ENCODE measurements at places on chromosomes 3 and 15.

DNA sequence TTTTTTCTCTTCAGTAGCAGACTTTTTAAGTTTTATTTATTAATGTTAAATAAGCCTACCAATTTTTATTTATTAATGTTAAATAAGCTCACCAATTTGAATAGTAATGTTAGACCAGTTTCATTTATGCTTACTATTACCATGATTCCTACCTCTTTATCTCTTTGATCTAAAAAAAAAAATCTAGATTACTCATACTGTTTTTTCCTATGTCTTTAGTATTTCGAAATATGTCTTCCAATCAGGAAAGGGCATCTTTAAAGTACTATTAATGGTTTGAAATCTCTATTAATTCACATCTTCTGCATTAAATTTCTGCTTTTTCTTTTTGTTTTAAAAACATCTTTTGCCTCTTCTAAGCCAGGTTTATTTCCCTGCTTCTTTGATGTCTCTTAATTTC lies 27.5 kb upstream of the MAPKBP1 start:
- no peak for DNase-seq

- DNase-seq, result no peak
Observed at GRCh38 chr3:24645047-24645446, 150.4 kb upstream of the THRB start.

DNA sequence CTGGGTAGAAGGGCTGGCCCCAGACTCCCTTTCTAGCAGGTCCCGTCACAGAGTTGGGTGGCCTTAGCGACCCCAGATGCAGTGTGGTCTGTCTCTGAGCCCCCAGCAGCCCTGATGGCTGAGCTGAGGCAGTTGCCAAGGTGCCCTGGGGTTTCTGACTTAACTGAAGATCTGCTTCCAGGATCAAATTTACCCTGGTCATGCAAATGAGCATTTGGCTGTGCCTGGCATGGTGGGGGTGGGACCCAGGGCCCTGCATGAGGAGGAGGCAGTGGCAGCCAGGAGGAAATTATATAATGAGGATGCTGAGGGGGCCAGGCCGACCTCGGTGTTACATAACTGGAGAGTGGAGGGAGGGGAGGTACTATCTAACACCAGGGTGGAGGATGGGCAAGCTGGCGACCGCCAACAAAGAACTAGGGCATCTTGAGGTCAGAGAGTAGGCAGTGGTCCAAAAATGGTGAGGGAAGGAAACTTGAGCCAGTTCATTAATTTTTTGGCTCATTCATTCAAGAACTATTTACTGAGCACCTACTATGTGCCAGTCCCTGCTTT lies 16.4 kb downstream of the PLEKHO2 start:
- DNase-seq, result no peak

GRCh38 chr3:57972531-57973111 lies 35.6 kb upstream of the FLNB start:
- no peak for DNase-seq

DNA sequence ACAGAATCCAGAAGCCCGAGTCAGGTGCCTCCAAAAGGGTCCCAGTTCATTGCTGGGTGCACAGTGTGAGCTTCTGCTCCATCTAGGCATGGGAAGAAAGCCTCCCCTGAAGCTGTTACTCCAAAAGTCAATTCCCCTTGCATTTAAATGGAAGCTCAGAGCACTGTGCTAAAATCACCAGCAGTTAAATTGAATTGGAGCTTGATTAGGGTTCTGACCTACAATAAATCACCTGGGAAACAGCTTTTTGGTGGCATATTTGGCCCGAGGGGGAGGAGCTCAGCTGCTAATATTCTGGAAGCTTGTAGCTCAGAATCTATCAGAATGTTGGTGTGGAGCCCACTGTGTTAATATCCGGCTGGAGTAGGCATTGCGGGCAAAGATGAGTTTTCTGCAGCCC lies 87.1 kb upstream of the RGMA start:
- no peak for DNase-seq

- no peak for DNase-seq
Observed at GRCh38 chr3:165078293-165078692, at the start of gene SI. SI (minus strand) TSS chr3:165078496; CDS start chr3:165076012, 2,484 bp downstream.

GRCh38 chr3:140760324-140761075 lies 82.6 kb downstream of the TRIM42 start:
- DNase-seq, result no peak

DNA sequence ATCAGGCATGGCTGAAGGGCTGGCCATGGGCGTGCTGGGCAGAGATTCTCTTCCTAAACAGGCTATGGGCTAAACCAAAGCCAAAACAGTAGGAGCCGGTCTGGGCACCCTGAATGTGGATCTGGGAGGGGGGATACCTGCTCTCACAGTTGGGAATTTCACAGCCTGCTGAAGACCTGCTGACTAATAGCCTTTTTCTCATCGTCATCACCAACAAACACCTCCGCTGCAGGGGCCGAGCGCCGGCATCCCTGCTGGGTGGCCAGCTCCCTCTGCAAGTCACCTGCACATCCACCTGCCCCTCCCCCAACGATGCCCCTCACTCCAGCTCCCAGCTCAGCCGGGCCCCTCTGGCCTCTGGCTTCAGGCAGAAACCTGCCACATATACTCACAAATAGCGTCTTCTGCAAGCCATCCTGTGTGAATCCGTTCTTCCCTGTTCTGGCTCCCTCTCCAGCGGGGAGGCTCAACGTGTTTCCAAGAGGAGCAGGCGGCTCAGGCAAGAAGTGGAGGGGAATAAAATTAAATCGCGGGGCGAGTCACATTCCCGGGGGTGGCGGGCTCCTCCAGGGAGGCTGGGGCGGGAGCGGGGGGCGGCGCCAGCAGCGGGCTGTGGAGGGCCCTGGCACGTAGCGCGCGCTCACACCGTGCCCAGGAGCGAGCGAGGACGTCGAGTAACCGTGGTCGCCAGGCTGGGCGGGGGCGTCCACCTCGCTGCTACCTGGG lies 466 bp downstream of the IQSEC1 start:
- peak; percentile 58 for DNase-seq

DNA sequence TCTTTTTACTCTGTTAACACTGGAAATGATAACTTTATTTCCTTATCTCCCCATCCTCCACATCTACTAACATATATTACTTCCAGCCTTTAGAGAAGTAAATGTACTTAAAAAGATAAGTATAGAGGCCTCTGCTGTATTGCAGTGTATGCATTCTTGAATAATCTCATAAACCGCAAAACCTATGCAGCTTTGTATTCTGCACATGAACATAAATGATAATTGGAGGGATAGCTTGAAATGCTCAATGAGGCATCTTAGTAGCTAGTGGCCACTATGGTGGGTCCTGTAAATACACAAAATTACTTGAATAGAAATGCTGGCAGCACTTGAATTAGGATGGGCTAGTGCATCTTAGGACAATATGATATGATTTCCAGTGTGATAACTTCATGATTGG lies 77.0 kb downstream of the LYSMD4 start:
- no peak for DNase-seq

DNA sequence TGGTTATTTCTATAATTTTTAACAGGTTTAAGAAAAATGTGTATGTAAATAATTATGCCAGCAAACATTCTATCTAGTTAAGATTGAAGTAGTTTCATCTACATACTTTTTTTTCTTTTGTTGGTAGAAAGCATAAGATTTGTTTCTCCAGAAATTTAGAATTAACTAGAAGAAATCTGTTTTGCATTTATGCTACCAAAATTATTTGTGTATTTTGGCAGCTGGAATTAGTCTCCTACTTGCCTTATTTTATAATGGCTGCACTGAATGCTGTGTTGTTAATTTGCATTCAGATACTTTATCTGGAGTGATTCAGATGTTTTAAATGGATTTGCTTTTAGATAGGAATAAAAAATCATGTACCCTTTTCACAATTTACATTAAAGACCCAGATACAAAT lies 100.2 kb upstream of the NAALADL2 start:
- no peak for DNase-seq

- DNase-seq, result no peak
Observed at GRCh38 chr15:74315626-74316025, 51.8 kb downstream of the CYP11A1 start.

DNA sequence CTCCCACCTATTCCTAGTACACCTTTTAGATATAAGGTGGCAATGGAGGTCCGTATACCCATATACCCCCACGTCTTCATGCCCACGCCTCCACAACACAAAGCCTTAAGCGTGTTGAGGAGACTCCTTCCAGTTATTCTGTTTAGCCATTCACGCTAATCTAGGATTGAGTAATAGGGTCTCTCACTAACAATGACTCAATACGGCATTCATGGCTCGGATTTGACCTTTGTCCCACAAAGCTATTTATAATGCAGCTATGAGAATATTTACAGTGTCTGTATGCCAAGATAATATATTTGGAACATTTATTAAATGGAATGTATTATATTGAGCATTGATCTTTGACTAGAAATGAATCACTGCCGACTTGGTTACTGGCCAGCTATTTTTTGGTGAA lies 215.8 kb downstream of the KCNH8 start:
- DNase-seq, result no peak

DNA sequence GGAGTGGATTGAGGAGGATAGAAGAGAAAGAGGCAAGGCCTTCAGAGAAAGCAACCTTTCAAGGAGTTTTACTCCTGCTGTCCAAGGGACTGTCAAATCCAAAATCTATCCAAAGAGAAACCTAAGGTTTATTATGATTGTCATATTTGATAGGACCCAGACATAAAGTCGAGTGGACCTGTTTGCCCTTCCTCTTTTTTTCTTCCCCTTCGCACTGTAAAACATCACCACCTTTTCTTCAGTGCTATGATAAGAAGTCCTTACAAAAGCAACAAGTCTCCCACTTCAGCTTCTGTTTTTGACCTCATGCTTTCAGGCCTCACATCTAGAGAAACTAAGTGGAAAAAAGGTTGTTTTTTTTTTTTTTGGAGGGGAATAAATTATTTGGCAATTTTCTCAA lies 73.0 kb downstream of the TRPC1 start:
- no peak for DNase-seq

- no peak for DNase-seq
Observed at GRCh38 chr3:18012933-18013332, 270.5 kb upstream of the TBC1D5 start.

DNA sequence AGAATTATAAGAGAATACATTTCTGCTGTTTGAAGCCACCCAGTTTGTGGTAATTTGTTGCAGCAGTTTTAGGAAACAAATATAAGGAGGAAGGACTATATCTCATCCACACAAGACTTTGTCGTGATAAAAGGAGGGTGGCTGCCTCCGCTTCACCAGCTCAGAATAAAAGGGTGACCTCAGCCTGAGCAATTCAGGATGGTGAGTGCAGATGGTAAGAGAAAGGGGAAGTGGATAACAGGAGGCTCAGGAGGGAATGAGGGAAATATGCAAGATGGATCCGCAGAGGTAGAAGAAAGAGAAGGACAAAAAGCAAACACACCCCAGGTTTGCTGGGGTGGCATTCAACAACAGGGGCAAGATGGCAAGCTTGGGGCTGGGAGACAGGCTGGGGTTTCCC lies 108.1 kb upstream of the TNFAIP8L3 start:
- no peak for DNase-seq

DNA sequence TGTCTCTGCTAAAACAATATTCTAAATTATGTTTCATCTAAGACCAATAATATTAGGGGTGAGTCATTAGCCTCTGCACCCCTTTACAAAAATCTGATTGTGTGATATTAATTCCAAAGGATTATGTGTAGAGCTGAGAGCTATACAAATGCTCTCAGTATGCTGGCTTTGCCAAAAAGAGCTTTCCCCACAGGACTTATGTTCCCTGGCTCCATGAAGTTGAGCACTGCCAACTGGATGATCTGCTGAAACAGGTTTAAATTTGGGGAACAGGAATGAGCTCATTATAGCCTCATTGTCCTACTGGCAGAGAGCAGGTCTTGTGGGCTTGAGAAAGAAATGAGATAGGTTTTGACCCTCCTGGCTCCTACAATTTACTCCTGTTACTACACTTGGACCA lies 347.8 kb upstream of the LMCD1 start:
- DNase-seq, result no peak

DNA sequence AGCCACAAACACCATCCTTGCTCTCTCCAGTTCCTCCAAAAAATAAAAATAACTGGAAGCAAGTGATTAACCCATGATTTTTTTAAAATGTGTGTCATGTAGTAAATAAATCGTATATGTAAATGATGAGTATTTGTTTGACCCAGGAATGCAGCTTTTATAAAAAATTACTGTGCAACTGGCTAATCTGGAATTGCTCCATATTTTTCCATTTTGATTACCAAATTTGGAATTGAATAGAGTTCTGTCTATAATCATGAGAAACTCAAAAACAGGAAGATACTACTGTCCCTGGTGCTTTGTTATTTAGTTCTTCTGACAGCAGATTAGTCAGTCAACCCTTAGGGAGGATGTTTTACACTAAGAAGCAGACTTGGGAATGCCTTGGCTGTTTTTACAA lies 116.2 kb downstream of the CCNL1 start:
- no peak for DNase-seq

DNA sequence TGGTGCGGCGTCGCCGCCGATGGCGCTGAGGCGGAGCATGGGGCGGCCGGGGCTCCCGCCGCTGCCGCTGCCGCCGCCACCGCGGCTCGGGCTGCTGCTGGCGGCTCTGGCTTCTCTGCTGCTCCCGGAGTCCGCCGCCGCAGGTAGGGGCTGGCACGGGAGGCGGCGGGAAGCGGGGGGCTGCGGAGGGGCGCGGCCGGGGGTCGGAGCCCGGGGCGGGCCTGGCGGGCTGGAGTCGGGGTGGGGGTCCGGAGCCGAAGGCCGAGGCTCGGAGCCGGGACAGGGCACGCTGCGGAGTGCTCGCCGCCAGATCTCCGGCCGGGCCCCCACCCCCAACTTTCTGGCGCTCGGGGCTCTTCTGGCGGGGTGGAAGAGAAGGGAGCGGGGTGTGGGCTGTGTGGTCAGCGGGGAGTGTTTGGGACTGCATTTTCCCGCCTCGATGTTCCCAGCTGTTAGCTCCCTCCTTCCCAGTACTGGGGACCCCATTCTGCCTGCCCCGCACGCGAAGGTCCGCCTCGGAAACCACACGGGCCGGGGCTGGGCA lies 299 bp downstream of the TYRO3 start:
- DNase-seq, result no peak

DNA sequence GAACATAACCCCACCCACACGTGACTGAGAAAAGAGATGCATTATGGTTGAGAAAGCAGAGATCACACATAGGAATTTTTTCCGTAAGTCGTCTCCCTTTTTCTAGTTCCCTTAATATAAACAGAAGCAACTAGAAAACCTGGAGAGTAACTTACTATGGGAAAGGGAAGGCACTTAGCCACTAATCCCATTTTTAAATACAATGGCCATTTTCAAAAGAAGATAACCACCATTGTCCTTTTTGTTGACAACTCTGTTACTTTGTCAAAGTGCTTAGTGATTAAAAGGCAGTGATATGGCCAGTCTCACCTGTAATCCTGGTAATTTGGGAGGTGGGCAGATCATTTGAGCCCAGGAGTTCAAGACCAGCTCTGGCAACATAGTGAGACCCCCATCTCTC lies 184.4 kb upstream of the UMPS start:
- DNase-seq, result no peak

All from neural progenitor cell (in vitro differentiated cells).